ENCODE measurements at places on chromosomes 1 and 21. TPM values are rescaled to one million over a fixed set of nuclear protein-coding genes. Genes with fewer than 3 reads are reported as not detected.
A peak's percentile ranks its signal among the peaks of the same experiment; 100 is the strongest.

INSRR gene
- not detected for total RNA-seq

DNA sequence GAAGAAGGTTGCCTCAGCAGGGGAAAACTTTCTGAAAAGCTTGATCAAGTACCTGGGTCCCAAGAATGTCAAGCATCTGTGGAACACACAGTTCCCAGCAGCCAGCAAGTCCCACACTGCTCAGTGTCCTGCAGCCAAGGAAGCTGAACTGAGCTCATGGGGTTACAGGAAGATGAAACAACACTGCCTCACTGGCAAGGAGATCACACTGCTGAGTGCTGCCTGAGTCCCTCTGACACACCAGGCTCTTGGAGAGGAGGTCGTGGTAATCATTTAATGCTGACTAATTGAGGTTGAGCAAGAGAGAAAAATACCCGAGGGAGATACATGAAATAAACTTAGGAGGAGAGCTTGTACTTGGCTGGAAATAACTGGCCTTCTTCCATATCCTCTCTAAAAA, 75.2 kb downstream of the MPZL1 start:
- DNase-seq, result peak; percentile 95

DNA sequence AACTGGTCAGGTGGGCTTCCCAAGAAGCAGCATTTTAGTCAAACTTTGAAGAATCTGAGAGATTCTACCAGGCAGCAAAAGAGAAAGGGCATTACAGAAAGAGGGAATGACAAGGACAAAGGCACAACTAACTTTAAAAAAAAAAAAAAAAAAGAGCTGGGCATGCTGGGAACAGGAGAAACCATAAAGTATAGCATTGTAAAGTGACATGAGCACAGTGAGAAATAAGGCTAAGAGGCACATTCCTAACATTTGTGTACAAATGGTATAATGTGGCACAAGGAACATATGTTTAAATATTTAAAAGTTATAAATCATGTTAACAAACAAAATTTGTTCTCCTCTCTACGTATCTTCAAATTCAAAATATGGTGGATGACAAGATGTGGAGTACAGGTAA, 69.6 kb downstream of the CLCA4 start:
- no peak for DNase-seq

- DNase-seq, result no peak
These were observed 61.0 kb downstream of the TIAM1 start for GRCh38 chr21:31283025-31283424.

PATJ gene
- total RNA-seq, result 35.2 TPM

GRCh38 chr1:184352776-184353175, 34.1 kb upstream of the C1orf21 start:
- DNase-seq, result no peak

DNA sequence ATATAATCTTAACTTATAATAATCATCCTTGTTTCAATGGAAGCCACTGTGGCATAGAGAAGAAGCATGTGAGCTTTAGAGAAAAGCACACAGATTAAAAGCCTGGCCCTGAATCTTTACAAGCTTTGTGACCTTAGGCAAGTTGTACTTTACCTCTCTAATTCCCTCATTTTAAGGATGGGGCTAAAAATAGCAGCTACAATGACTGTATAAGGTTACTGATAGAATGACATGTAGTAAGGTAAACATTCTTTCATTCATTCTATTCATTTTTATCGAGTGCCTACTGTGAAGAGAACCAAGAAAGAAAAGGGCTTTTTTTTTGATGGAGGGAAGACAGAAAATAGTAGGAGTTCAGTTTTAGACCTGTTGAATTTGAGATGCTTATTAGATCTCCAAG, 25.6 kb downstream of the CDKN2C start:
- no peak for DNase-seq

DNA sequence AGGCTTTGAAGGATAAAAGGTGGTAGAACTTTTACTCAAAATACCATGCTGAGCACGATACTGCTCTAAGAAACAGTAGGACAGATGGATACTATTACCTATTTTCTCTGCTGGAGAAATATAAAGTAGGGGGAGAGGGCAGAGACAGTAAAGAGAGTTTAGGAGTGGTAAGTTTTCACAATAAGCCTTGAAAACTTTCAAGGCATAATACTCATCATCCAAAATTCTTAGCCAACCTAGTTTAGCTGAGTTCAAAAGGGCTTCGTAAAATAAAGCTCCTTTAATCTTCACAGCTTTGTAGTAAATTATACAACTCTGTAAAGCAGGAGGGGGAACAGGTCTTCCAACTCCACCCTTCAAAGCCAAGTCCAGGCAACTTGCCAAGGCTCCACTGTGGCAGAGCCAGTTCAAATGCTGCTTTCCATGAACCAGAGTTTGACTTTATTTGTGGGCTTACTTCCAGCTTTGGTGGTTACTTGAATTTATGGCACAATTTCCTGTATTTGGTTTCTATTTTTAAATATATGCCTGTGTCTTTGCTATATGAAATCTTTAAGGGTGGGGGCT, 15.5 kb downstream of the TEX38 start:
- peak; percentile 85 for DNase-seq

OR6N1 gene
- not detected for total RNA-seq

TMEM234 gene
- total RNA-seq, result 4.2 TPM

Data from PC-3 (cell line).